ENCODE measurements at places on chromosomes 7 and 10. TPM values are rescaled to one million over a fixed set of nuclear protein-coding genes. Genes with fewer than 3 reads are reported as not detected.

- DNase-seq, result no peak
Measured at GRCh38 chr7:46215987-46216567, 295.0 kb upstream of the IGFBP3 start.

GRCh38 chr7:1055491-1055955, 11.2 kb downstream of the GPR146 start:
- DNase-seq, result no peak

GRCh38 chr7:151137791-151138152, 29.7 kb downstream of the GBX1 start:
- DNase-seq, result no peak

DNA sequence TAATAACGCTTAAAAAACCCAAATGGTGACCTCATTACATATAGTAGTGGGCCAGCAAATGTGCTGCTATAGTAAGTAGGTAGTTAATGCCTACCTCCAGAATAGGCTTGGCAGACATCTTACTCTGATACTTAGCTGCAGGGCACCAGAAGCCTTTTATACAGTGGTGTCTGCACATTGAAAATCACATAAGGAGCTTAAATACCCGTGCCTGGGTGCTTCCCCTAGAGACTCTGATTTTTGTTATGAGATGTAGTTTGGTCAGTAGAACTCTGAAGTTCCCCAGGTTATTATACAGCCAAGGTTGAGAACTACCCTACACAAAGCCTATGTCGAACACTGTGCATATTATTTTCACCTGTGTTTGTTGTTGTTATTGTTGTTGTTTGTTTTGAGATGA, 47.2 kb downstream of the ANKIB1 start:
- no peak for DNase-seq

GRCh38 chr10:54131833-54132232, 669.2 kb downstream of the PCDH15 start:
- DNase-seq, result no peak

RAMP3 gene
- total RNA-seq, result not detected

All from activated naive CD8-positive, alpha-beta T cell treated with anti-CD3 and anti-CD28 coated beads for 36 hours (primary cell).